NCI-H1105 treated with DMSO at 0.1 percent for 48 hours (cell line): ENCODE measurements at places on chromosomes 13 and 19.
A peak's percentile ranks its signal among the peaks of the same experiment; 100 is the strongest.

GRCh38 chr13:112875627-112876026, 93.4 kb upstream of the MCF2L start:
- DNase-seq, result no peak

- DNase-seq, result no peak
These were observed 30.8 kb downstream of the TMED1 start for GRCh38 chr19:10805065-10805757.

GRCh38 chr13:113774177-113775107, 15.4 kb downstream of the TMEM255B start:
- no peak for DNase-seq

GRCh38 chr19:58085348-58085875, 12.6 kb downstream of the ZSCAN18 start:
- DNase-seq, result no peak

- no peak for DNase-seq
These were observed 10.1 kb downstream of the GRIN2D start for GRCh38 chr19:48403606-48404005.

DNA sequence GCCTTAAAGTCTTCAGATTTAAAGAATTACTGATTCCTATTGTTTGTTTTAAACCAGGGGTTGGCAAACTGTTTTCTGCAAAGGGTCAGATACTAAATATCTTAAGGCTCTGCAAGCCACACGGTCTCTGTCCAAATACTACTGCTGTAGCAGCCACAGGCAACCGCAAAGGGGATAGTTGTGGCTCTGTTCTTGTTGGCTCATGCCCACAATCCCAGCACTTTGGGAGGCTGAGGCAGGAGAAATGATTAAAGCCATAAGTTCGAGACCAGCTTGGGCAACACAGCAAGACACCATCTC, 22.4 kb downstream of the RANBP3 start:
- no peak for DNase-seq

GRCh38 chr13:52118595-52118994, 10.3 kb downstream of the NEK5 start:
- no peak for DNase-seq

DNA sequence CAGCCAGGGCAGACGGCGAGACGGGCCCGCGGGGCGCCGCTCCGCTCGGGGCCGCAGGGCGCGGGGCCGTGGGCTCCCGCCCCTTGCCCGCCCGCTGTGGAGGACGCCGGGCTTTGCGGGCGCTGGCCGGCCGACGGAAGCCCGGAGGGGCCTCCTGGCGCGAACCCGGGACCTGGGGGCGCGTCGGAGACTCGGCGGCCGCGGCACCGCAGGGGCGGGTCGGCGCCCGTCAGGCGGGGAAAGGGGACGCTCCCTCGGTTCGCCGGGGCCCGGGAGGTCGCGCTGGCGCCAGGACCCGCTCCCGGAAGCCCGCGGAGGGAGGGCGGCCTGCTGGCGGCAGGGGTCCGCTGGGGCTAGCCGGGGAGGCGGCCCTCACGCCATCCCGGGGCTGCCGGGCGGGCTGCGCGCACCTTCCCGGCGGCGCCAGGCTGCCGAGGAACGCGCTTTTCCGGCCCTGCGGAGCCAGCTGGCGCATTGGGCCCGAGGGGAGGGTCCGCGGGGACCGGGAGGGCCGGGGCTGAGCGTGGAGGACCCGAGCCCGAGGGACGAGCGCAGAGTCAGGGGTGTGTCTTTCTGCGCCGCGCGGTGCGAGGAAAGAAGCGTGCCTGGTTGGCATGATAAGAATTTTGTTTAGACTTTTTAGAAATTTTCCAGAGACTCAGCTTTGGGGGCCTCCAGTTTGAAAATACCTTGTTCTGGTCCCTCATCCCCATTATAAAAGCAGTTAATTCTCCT, 511 bp downstream of the GARRE1 start:
- DNase-seq, result peak; percentile 45

- DNase-seq, result no peak
These were observed 101.6 kb downstream of the RAP2A start for GRCh38 chr13:97535614-97536013.

GRCh38 chr13:23505007-23505406, 65.2 kb upstream of the TNFRSF19 start:
- DNase-seq, result no peak

- DNase-seq, result no peak
These were observed 629.9 kb downstream of the DIAPH3 start for GRCh38 chr13:59533561-59534555.

GRCh38 chr13:21458451-21458812, 671 bp downstream of the ZDHHC20 start:
- DNase-seq, result peak; percentile 44

GRCh38 chr13:74193391-74193790, 59.2 kb upstream of the KLF12 start:
- DNase-seq, result no peak

GRCh38 chr13:50892210-50892944, 17.2 kb upstream of the RNASEH2B start:
- no peak for DNase-seq

GRCh38 chr13:81314461-81314860, 973.5 kb upstream of the SPRY2 start:
- DNase-seq, result no peak

DNA sequence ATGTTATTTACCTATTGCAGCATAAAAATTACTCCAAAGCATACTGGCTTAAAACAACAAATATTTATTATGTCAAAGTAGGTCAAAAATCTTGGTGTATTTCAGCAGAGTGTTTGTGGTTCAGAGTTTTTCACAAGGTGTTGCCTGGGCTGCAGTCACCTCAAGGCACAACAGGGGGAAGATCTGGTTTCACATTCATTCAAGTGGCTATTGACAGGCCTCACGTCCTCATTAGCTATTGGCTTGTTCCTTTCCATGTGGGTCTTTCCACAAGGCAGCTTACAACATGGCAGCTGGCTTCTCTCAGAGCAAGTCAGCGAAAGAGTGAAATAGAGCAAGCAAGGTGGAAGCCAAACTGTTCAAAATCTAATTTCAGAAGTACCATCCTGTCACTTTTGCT, 602.9 kb downstream of the OLFM4 start:
- no peak for DNase-seq

GRCh38 chr19:51448411-51449016, 9.7 kb downstream of the SIGLEC8 start:
- DNase-seq, result no peak

GRCh38 chr19:35114353-35115176, 1.1 kb upstream of the FXYD3 start:
- peak; percentile 40 for DNase-seq

DNA sequence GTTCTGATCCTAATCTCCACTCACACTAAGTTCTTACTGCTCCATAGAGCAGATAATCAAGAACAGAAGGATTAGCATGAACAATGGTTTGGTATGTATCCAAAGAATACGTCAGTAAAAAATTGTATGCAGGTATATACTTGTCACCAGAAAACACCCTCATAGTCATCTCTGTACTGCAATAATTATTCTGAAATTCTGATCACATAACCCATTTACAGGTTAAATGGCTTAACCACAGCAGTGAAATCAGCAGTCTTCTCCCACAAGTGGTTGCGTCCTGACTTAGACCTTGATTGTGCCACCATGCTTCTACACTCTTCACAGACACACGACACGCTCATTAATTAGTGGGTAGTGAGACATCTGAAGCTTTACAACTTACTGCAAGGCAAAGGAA, 50.9 kb downstream of the LNX2 start:
- DNase-seq, result no peak

GRCh38 chr13:58919551-58919950, 1244.2 kb downstream of the DIAPH3 start:
- DNase-seq, result no peak

DNA sequence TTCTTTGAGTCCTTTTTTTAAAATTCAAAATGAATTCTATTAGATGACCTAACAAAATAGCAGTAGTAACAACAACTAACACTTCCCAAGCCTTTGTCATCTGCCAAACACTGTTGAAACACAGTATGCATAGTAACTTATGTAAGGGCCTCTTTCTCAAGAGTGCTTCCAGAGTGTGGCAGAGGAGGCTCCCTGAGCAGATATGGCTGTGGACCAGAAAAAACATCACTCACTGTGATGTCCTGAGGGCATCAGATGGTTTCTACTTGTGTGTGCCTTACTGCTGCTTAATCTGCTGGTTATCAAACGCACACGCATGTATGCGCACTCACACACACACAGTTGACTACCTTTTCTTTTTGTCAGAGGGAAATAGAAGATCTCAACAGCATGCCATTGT, 110.8 kb downstream of the DLEU7 start:
- DNase-seq, result peak; percentile 10

- DNase-seq, result no peak
These were observed 86.7 kb upstream of the GPR12 start for GRCh38 chr13:26847281-26847680.

GRCh38 chr13:110434629-110435028, 126.9 kb downstream of the RAB20 start:
- no peak for DNase-seq

DNA sequence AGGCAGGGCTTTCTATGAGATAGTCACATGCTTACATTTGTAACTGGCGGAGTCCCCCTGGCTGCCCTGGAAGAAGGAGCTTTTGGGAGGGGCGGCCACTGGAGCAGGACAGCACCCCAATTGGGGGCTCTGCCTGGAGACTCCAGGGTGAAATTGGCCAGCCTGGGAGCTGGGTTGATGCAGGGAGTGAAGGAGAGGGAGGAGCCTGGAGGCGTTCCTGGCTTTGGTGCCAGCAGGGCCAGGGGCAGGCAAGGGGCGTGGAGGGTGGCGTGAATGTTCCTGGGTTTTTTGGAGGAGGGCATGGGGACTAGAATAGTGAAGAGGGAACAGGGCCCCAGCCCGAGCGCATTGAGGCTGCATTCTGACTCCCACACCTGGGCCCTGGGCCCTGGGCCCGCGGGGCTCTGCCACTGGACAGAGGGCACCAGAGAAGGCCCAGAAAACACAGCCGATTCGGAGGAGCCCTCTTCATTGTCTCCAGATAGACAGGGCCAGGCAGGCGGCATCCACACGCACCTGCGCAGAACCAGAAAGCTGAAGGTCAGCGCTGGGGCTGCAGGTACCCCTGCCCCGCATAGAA, 29.5 kb downstream of the COMP start:
- no peak for DNase-seq

GRCh38 chr13:77915686-77916085, 2.9 kb downstream of the EDNRB start:
- DNase-seq, result no peak

- DNase-seq, result peak; percentile 52
These were observed 177.0 kb downstream of the DCLK1 start for GRCh38 chr13:35954207-35954560.
